Globus pallidus (tissue), 1 donor: ENCODE measurements at places on chromosomes 4 and X.
A peak's percentile ranks its signal among the peaks of the same experiment; 100 is the strongest.

DNA sequence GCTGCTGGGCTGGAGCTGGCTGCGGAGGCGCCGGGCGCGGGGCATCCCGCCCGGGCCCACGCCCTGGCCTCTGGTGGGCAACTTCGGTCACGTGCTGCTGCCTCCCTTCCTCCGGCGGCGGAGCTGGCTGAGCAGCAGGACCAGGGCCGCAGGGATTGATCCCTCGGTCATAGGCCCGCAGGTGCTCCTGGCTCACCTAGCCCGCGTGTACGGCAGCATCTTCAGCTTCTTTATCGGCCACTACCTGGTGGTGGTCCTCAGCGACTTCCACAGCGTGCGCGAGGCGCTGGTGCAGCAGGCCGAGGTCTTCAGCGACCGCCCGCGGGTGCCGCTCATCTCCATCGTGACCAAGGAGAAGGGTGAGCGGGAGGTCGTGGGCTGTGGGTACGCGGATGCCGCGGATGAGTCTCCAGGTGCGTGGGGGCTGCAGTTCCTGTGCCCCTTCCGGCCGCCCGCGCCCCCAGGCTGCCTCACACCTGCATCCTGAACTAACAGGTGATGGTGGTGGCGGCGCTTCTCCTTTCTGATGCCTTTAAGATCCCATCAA, 499 bp downstream of the CYP2U1 start:
- no peak for DNase-seq

GRCh38 chrX:68419975-68420374, 13.3 kb downstream of the OPHN1 start:
- DNase-seq, result no peak

DNA sequence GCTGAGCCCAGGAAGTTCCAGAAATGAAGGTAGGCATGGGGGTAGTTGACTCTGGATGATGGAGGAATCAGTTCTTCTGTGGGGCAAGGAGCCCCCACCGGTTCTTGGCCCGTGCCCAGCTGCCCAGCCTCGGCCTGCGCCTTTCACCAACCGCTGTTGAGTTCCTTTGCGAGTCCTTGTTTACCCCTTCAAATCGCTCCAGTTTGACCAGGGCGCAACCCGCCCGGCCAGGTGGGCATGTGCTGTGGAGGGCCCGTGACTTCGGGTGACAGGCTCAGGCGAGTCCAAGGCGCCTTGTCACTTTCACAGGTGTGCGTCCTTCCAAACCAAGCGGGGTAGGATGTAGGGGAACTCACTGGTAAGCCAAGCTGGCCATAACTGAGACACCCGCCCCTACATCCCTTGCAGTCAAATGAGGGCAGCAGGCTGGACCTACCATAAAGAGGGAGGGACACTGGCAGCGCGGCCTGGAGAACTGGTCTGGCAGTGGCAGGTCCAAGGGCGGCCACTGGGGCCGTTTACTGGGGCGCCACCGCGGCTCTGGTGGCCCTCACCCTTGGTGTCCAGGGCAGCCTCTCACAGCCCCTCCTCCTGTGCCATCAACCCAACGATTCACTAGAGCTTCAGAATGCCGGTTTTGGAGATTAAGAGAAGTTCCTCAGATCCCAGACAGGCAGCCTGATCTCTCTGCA, 160.3 kb upstream of the ZIC3 start:
- DNase-seq, result no peak

GRCh38 chr4:41015016-41015675, 199.2 kb downstream of the APBB2 start:
- no peak for DNase-seq

DNA sequence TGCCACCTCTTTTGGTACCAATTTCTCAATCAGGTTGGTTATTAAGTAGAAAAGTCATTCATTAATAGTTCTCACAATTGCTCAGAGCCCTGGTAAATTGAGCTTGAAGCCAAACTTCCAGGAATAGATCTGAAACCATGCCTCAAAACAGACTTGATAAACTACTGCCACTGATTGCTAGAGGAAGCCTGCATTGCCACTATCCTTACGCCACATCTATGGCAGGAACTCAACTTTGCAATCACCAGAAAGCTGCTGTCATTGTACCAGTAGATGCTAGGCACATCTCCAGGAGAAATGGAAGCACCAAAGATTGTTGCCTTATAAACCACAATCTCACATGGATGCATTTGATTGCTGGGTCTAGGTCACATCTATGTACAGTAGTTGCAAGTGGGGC, 21.6 kb upstream of the TSPAN7 start:
- DNase-seq, result no peak

- DNase-seq, result peak; percentile 23
Observed at GRCh38 chr4:168710353-168710946, 213.6 kb downstream of the PALLD start.

DNA sequence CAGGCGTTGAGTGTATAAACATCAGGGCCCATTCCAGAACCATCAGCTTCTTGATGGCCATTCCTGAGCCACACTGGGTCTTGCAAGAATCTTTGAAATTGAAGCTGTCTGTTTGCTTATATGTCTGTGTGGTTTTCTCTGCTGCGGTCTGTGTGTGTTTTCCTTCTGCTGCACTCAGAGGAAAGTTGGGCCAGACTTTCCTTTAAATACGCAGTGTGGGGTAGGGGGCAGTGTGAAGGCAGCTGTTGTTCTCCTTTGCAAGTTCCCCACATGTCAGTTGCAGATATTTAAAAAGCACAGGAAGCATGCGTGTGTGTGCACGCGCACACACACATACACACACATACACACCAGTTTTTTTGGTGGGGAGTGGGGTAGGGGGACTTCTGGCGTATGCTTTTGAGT, 32.1 kb downstream of the CCKAR start:
- DNase-seq, result no peak

GRCh38 chrX:39653691-39654090, 444.1 kb downstream of the BCOR start:
- DNase-seq, result peak; percentile 90
